ENCODE measurements at places on chromosomes 11 and 22.

GRCh38 chr11:10351765-10352641 lies 47.1 kb downstream of the ADM start:
- DNase-seq = peak; percentile 83

DNA sequence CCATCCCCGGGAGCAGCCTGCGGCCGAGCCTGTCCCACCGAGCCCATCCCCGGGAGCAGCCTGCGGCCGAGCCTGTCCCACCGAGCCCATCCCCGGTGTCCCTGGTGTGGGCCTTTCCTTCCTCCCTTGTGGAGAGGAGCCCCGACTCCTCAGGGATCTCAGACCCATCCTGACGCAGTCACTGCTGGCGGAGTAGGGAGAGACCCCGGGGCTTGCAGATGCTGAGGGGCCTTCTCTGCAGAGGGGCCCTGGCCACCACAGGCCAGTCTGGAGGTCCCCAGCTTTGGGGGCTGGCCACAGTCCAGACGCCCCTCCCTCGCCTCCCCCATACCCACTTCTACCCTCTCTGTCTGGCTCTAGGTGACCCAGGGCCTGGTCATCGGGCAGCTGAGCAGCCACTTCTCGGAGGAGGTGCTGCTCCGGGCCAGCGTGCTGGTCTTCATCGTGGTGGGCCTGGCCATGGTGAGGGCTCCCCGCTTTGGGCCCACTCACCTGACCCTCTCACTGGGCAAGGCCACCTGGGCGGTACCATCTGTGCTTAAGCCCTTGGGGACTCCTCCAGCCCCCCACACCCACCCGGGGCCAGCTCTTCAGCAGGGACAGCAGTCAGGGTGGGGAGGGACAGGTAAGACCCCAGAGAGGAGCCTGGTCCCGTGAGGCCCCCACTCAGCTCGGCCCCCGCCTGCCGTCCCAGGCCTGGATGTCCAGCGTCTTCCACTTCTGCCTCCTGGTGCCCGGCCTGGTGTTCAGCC lies 7.3 kb downstream of the PHLDA2 start:
- no peak for DNase-seq

- DNase-seq = no peak
Measured at GRCh38 chr11:12678092-12678491, 3.9 kb downstream of the TEAD1 start.

DNA sequence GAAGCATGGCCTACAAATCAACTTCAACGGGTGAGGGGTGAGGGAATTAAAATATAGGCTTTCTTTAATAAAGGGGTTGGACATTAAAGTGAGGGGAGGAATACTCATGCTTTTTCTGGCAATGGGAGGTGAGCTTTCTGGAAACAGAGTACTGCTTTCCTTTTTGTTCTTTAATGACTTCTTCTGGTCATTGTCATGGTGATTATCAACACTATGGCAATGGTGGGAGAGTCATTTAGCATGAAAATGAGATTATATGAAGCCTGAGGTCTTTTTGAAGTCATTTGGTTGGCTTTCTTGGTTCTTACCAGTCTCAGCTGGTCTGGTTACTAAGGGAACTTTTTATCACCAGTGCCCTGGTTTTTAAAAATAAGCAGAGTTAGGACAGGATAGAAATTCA lies 475.8 kb upstream of the LRRC4C start:
- no peak for DNase-seq

DNA sequence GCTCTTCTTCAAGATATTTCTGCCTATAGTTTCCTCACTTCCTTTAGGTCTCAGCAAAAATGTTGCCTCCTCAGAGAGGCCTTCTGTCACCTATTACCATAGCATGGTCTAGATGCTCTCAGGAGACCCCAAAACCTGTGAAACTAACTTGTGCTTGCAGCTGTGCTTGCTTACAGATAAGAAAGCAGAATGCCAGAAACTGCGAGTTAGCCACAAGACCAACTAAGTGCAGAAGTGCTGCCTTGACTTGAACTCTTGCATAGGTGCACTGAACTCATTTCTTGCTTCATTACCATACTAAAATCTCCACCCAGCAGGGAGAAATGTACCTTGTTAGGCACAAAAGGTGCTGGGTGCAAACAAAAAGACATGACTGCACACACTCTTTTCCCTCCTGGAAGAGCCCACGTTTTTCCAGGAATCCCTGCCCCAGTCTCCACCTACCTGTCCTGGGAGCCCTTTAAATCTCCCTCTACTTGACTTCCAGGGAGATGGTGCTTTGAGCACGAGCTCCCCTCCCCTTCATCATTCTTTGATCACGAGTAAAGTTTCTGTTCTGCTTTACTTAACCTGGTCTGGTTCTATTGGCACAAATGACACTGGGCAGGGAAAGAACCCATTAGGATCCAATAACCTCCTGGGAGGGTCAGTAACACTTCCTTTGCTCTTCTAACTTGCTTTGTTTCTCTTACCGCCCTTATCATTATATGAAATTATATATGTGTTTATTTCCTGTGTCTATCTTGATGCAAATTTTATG lies 137.7 kb upstream of the DDI1 start:
- no peak for DNase-seq

GRCh38 chr11:75073459-75074190 lies 23.1 kb downstream of the OR2AT4 start:
- DNase-seq = no peak

DNA sequence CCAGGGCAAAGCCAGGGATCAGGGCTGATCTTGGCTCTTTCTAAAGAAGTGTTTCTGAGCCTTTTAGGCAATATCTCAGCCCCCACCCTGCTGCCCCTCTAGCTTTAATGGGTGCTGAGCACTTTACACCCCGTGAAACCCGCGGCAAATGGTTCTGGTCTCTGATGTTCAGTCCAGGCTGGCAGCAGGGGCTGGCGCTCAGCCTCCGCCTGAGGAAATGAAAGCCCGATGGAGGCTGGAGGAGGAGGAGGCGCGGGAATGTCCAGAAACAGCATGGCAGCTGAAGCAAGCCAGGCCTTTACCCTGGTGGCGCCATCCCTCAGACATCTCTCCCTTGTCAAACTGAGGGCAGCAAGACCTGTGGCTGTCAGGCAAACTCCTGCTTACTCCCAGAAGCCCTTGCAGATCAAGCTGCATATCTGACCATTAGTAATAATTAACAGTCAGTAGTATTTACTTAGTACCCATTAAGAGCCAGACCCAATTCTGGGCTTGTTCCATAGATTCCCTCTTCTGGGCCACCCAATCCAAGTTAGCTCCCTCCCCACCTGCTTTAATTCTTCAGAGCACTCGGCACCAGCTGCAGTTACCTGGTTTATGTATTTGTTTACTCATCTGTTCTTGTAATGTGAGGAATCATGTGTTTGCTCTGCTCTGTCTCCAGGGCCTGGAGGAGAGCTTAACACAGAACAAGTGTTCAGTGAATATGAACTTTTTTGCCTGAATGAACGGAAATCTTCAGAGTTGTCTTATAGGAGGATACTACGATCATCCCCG lies 15.0 kb upstream of the ALX4 start:
- peak; percentile 47 for DNase-seq

- DNase-seq = no peak
Measured at GRCh38 chr22:25407226-25407858, 157.1 kb upstream of the GRK3 start.

DNA sequence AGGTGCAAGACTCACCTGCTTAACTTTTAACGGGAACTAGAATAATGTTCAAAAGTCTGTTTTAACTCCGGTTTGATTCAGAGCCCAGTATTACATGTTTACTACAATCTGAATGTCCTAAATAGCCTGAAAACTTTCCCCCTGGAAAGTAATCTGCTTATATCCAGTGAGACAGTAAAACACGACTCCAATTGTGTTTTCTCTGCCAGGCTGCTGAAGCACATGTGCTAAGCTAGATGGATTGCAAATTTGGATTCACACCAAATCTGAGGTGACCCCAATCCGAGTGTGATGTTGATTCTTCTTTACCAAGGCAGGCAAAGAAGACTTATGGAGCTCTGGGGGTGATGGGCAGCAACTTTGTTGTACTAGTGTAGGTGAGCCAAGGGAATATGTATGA lies 158.7 kb upstream of the PDGFD start:
- no peak for DNase-seq

DNA sequence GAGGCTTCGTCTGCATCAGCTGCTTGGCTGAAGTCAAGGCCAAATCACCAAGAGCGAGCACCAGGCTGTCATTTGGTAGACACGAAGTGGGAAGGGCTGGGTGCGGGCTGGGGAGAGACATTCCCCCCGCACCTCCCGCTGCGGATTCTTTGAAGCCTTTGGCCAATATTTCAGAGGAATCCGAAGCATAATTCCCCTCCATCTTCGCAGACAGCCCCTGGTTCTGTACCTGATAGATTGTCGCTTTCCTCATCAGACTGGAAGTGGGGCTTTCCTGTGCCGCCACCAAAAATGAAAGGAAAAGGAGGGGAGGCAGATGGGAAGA lies 15.3 kb downstream of the BLID start:
- peak; percentile 85 for DNase-seq

GRCh38 chr11:129012880-129013279 lies 70.2 kb upstream of the TP53AIP1 start:
- DNase-seq = no peak

GRCh38 chr11:2694995-2695939 lies 4.5 kb downstream of the KCNQ1OT1 start:
- DNase-seq = no peak

DNA sequence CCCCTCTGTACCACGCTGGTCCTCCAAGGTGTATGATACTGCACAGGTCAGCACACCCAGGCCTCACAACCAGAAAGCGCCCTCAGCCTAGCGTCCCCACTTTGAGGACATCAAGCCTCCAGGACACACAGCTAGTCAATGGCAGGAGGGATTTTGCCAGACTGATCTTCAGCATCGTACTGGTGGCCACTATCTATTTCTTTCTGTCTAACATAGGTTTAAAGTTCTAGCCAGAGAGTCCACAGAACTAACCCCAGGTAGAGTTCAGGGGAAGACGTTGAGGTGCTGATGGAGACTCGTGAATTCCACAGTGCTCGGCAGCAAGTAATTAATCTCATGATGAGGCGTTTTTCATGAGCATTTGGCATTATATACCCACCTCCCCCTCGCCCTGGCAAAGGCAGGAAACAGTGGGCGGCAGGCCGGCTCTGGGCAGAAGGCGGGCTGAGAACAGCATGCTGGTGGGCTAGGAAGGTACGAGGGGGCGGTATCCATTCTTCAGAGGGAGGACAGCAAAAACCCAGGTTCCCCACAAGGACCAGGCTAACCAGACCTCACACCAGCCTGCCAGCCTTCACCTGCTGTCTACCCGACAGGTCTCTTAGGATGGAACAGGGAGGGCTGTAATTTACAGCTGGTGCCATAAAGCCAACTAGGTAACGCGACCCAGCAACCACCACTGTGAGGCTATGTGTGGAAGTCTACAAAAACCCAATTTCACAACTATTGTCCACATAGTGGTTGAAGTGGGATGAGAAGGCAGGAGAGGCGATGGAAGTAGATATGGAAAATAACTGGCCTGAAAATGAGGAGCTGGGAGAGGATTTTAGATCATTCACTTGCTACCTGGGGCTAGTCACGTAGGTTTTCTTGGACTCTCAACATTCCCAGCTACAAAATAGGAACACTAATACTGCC lies 18.5 kb downstream of the MYH9 start:
- DNase-seq = no peak

- DNase-seq = no peak
Measured at GRCh38 chr11:94533696-94534630, 9.8 kb upstream of the FUT4 start.

DNA sequence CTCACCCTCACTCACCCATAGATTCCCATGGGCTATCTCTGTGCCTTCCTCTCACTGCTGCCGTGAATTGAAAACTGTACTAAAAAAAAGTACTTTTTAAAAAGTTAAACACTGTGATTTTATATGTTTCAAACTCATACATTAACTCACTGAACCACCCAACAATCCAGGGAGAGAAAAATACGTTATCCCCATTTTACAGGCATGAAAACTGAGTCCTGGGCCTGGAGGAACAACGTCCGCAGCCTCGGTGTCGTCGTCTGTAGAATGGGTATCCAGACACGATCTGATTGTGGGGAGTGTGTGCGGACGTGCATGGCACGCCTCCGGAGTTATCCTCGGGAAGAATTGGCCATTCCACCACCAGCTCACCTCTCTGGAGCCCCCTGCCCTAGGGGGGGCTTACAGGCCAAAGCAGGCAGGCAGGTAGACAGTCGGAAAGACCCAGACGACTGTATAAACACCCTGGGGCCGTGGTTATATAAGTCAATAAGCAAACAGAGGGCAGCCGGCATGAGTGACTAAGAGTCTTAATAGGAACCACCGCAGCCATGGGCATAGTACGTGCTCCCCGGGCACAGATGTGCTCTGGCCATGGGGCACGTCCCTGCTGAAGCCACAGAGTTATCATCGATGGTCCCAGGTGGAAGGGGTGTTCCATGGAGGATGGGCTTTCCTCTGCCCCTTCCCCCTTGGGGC lies 7.1 kb upstream of the PDGFB start:
- no peak for DNase-seq

GRCh38 chr22:45680932-45681700 lies 9.5 kb downstream of the ATXN10 start:
- DNase-seq = no peak

DNA sequence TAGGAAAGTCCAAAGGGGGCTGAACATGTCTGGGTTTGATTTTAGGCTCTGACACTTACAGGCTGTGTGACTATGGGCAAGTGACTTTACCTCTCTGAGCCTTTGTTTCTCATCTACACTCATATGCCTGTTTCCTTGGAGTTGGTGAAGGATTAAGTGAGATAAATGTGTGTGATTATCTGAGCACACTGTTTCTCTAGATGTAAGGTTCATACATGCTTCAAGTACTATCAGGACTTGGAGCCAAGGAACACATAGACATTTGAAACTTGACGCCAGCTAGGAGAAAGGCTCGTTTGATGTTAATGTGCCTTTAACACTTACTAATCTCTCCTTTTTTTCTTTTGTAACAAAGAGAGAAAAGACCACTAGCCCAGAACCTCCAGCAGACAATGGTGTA lies 9.7 kb downstream of the CRYBB1 start:
- DNase-seq = no peak

GRCh38 chr22:20229916-20230775 lies 38.0 kb downstream of the RTN4R start:
- peak; percentile 57 for DNase-seq

DNA sequence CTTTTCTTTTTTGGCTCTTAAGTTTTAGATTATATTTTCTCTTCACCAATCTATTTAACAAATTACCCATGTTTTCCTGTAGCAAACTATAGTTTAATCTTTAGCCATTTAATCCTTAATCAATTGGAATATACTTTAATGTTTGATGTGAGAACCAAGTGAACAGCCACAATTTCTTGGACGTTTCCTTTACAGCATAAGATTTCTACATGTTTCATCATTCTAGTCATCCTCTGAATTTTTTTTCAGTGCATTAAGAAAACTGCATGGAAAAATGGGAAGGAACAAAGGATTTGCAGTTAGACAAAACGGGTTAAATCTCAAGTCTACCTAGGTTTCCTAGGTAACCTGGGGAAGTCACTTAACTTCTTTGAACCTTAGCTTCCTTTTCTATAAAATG lies 507.1 kb upstream of the CCDC90B start:
- DNase-seq = no peak

DNA sequence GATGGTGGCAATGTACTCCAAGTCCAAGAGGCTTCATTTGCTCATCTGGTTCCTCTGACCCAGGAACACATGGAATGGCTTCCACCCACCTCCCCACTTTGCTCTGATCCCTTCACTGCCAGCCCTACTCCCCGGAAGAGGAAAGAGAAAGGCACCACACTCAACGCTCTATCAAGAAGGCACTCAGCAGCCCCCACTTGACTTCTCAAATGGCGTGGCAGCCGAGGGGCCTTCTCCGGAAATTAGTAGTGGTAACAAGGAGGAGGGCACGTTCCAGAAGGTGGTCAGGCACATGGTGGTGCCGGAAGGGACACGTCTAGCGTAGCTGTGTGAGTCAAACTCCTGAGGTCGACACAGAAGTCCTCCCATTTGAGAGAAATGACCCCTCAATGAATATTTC lies 36.5 kb upstream of the CYP2D6 start:
- DNase-seq = no peak
